ENCODE measurements at places on chromosomes 16 and 17. TPM values are rescaled to one million over a fixed set of nuclear protein-coding genes. Genes with fewer than 3 reads are reported as not detected.

KRTAP9-4 gene
- not detected for total RNA-seq

CMC2 gene
- 71.0 TPM for total RNA-seq

HBM gene
- total RNA-seq: not detected

STX1B gene
- total RNA-seq: 0.63 TPM

MYH11 gene
- under 0.01 TPM for total RNA-seq

MAPT gene
- total RNA-seq: 0.49 TPM

PPY gene
- total RNA-seq: not detected

PRSS8 gene
- total RNA-seq: 13.1 TPM

SHISA6 gene
- not detected for total RNA-seq

EXOC7 gene
- total RNA-seq: 77.6 TPM

KRT32 gene
- not detected for total RNA-seq

CNTNAP1 gene
- total RNA-seq: 9.8 TPM

SUPT6H gene
- total RNA-seq: 44.5 TPM

TEX14 gene
- total RNA-seq: not detected

CHAD gene
- not detected for total RNA-seq

IRF8 gene
- total RNA-seq: 0.49 TPM

BTBD17 gene
- total RNA-seq: not detected
